GDM1 (cell line): ENCODE measurements at places on chromosomes 4 and X.
A peak's percentile ranks its signal among the peaks of the same experiment; 100 is the strongest.

DNA sequence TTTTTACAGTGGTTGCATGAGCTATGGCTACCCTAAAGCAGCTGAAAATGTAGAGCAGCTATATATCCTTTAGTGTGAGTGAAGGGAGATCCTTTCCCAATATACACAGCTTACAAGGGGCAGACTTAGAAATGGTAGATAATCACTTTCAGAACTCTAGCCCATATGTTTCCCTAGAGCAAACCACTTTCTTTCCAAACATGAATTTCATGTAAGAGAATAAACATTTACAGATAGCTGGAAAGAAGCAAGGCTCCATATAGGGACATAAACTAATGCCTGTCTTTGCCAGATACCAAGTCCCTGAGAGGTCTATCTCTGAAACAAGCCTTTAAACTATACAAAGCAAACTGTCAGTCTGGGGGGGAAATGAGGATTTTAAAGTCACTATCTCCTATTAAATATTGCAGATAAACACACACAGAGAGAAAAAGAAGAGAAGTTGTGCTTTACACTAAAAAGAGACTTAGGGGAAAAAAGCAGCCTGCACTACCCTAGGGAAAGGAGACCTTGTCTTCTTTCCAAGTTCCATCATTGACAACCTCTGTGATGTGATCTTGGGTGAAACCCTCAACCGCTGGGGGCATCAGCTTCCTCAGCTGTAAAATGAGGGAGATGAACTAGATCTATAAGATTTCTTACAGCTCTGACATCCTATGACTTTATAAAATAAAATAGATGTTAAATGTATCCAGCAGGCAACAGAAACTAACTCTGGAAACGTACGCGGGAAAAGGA, 73.6 kb downstream of the TMEM156 start:
- peak; percentile 65 for DNase-seq

DNA sequence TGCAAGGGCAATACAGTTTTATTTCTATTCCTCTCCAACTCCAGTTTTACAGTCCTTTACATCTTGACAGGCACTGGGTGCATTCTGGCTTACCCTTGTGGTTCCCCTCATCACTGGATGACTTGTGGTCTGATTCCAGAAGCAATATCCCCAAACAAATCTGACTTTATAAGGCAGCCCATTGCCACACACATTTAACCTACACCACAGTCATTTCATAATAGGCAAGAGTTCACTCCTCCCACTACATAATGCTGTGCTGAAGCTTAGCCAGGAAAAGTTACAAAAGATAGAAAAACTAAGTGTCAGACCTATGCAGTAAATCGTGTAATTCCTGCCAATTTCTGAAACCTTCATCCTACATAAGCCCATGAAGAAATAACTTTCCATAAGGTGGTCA, 82.9 kb upstream of the MID1IP1 start:
- DNase-seq, result no peak

GRCh38 chr4:157772907-157773306, 399.9 kb downstream of the GASK1B start:
- DNase-seq, result no peak

GRCh38 chr4:94446386-94446785, 5.4 kb upstream of the PDLIM5 start:
- DNase-seq, result no peak

DNA sequence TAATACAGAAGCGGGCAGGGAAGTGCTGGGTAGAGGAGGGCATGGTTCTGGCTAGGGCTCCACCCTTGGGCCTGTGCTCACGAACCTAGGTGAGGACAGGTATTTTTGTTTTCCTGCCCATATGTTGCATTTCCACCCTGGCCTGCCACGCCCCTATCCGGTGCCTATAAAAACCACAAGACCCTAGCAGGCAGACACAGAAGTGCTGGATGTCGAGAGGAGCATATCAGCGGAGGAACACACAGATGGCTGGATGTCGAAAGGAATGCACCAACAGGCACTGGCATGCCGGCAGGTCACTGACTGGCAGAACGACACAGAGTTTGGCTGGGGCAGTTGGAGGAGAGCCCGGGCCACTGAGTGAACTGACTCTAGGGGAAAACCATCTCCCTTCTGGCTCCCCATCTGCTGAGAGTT, 316.6 kb upstream of the BOD1L1 start:
- no peak for DNase-seq

DNA sequence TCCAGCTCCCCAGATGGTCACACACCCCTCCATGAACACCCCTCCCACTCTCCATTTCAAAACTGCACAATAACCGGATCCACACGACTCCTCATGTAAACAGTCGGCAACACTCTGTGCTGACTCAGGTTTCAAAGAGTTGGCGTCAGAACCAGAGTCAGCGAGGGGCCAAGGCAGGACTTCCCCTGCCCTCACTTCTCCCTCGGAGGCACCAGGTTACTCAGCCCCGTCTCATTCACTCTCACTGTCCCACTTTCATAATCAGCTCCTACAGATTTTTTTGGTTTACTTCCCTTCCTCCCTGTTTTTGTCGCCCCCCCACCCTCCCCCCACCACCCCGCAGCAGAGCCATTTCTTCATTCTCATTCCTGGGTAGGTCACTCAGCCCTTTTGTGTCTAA, 2.7 kb upstream of the TIMP1 start:
- DNase-seq, result no peak

DNA sequence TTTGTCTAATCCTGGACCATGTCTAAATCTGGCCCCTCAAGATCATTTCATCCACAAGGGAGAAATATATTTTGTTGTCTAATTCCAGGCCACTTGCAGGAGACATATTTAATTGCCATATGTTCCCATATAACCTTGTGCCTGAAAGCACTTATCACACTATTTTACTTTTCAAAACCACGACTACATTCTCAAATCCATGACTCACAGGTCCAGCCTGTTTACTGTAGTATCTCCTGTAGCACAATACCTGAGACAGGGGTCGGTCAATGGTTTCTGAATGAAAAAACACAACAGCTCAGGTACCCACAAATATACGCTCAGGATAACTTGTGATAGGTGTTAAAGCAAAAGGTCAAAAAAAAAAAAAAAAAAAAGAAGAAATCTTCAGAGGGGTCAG, 60.9 kb downstream of the SEC24D start:
- no peak for DNase-seq

DNA sequence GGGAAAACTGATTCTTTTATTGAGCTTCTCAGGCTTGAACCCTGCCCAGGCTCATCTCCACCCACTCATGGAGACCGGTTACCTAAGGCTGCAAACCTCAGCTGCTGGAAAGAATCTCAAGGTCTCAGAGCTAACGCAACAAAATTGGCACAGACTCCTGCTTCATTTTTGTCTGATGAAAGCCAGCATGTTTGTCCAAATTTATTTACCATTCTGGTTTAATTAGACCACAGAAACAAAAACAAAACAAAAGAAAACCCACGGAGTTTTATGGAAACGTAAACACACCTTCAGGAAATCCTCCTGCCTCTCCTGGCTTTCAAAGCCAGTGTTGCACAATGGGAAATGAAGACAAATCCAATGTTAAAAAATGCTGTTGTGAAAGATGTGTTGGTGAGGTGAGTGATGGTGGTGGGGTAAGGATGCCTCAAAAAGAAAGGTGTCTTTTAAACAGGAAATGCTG, 56.4 kb upstream of the PDLIM3 start:
- no peak for DNase-seq

DNA sequence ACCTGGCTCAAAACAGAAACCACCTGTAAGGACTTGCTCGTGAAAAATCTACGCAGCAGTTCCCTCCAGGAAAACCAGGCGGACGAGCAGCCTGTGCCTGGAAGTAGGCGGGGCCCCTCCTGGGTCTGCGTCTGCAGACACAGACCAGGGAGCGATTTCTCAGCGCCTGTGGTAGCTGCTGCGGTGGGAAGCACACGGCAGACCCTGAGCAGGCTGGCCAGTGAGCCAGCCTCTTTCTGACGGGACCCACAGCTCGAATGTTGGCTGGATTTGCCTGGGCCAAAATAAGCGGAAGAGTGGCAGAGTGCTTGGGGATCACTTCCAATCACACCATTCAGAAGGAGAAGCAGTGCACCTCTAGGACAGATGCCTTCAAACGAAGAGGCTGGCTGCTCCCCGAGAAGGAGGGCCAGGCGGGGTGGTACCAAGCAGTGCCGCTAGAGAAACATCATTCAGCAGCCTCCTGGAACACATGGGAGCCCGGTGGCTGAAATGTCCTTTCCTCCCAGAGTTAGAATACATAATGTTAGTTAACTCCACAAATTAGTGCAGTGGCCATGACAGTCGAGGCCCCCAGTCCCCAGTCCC, 85.9 kb downstream of the GATB start:
- no peak for DNase-seq

GRCh38 chrX:39264023-39264422, 462.8 kb downstream of the MID1IP1 start:
- DNase-seq, result no peak

GRCh38 chr4:154928640-154929257, 147.7 kb downstream of the RBM46 start:
- DNase-seq, result no peak

DNA sequence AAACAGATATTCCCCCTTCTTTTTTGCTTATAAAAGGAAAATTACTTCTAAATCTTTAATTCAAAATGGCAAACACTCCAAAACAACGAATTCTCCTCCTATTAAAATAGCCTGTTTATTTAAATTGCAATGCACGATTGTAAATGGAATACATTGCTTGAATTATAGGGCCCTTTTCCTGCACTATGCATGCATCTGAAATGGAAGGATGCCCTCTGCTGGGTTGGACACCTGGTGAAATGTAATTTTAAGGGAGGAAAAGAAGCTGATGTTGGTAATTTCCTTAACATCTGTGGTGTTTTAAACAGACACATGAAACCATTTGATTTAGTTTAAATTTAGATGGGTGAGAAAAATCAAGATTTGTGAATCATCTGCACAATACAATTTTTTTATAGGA, 72.8 kb downstream of the GRXCR1 start:
- no peak for DNase-seq

- DNase-seq, result no peak
These were observed 1192.1 kb upstream of the PRKX start for GRCh38 chrX:4905576-4905975.

- no peak for DNase-seq
These were observed 7.3 kb downstream of the VEGFD start for GRCh38 chrX:15376956-15377355.

GRCh38 chr4:13597141-13597540, 30.4 kb downstream of the BOD1L1 start:
- DNase-seq, result no peak

DNA sequence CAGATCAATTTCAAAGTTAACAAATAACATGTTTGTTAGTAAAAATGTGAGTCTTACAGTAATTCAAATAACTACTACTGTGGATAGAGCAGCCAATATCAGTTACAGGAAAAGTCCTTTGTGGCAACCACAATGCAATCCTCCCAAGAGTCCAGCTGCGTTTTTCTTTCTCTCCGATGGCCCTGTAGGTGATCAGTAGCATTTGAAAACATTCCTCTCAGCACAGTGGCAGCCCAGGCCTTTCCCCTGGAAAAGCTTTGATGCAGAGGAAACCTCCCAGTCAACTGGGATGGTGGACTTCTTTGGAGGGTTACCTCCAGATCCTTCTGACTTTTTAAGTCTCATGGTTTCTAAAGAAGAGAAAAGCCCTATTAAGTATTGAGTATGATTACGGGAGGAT, 18.0 kb upstream of the PDZD4 start:
- no peak for DNase-seq
